Stimulated activated CD8-positive, alpha-beta memory T cell treated with anti-CD3 and anti-CD28 coated beads, Interleukin-12 subunit alpha, Interleukin-12 subunit beta, amount 100 ng/mL, for 1 hour (primary cell): ENCODE measurements at places on chromosomes 1 and 21.

DNA sequence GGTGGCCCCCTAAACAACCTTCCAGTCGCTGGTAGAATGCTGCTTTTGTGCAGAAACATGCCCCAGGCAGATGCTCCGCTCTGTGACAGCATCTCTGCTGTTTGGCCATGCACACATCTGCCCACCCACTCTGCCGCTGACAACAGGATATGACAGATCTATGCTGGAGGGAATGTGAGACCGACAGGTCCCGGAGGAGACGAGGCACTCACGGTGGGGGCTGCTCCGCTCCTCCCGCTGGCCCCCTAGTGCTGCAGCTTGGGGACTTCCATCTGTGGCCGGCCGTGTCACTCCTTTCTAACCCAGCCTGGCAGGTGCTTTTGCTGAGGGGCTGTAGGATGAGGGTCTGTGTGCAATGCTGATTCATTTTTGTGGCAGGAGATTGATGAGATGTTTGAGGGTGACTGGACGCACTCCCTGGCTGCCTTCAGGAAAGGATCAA, 49.1 kb upstream of the DMRTB1 start:
- DNase-seq, result no peak

- DNase-seq, result no peak
Observed at GRCh38 chr1:184672013-184672726, 82.5 kb downstream of the EDEM3 start.

DNA sequence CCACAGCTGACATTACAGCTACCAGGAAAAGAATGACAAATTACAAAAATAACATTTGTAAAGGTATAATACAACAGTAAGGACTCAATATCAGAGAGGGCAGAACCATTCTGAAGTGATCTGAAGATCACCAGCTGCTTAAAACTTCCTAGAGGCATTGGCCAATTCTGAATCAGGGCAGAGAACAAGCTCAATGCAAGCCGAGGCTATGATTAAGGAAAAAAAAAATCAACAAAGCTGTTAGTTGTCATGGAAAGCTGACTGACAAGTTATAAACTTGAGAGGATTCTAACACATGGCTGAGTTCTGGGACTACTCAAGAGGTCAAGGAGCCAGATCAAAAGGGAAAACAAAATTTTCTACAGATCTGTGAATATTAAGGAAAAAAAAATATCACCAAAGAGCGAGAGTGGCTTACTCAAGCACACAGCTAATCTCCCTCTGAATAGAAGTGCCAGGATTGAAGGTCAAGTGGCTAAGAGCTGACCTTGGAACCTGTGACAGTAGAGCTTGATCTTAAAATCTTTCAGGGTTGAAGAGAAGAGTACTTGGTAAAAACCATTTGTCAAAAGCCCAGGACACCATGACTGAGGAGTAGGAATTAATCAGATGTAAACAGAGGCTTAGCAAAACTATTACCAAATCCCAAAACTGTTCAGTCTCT, 383.4 kb downstream of the USP25 start:
- no peak for DNase-seq

GRCh38 chr1:2801535-2802291, at the start of gene TTC34:
TSS of gene TTC34 (minus strand) at chr1:2801693. CDS start at chr1:2800827, 866 bp downstream.
- DNase-seq, result peak; percentile 9

DNA sequence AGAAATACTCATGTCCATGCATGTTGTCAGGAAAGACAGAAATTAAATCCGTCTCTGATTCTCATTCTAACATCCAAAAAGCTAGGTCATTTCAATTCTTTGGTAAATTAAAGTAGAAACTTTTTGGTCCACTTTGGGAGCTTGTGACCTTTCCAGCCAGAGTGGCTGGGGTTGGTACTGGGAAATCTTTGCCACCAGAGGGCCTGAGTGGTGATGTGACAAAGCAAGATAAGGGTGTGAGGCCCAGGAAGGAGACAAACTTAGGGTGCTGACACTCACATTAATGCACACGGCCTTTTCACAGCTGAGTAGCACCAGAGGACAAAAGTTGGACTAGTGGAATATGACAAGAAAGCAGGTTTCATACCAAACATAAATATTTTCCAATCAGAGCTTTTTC, 144.3 kb downstream of the DNM3 start:
- DNase-seq, result no peak

- no peak for DNase-seq
Observed at GRCh38 chr1:60428127-60428526, 354.6 kb upstream of the C1orf87 start.

GRCh38 chr1:91589437-91589836, 88.8 kb downstream of the CDC7 start:
- DNase-seq, result no peak

DNA sequence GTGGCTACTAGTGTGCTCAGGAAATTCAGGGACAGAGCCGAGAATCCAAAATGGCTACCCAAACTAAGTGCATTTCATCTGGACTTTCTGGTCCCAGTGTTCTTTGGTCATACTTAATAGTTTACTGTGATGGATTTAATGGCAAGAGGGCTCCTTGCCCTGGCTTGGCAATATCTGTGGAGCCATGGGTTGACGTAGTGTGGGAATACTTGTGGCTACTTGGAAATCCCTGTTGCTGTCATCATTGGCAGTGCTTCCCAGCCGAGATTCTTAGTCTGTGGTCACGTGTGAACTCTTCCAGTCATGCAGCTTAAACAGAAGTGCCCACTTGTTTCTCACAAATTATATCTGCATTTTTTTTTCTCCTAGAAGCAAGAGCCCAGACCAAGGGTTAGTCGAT, 198.9 kb downstream of the HS2ST1 start:
- no peak for DNase-seq

GRCh38 chr1:1461721-1462317, 9.7 kb upstream of the ATAD3B start:
- DNase-seq, result no peak

GRCh38 chr1:1086911-1087341, 12.8 kb upstream of the RNF223 start:
- no peak for DNase-seq

GRCh38 chr1:147492207-147492606, 49.1 kb upstream of the BCL9 start:
- DNase-seq, result no peak

- no peak for DNase-seq
Observed at GRCh38 chr1:213325482-213325881, 274.4 kb downstream of the RPS6KC1 start.

GRCh38 chr1:175894581-175894980, 151.2 kb upstream of the TNR start:
- DNase-seq, result no peak
